Activated CD8-positive, alpha-beta memory T cell treated with anti-CD3 and anti-CD28 coated beads for 48 hours (primary cell): ENCODE measurements at places on chromosomes 1 and 21.

- no peak for DNase-seq
Observed at GRCh38 chr21:15795533-15795932, 65.8 kb downstream of the USP25 start.

DNA sequence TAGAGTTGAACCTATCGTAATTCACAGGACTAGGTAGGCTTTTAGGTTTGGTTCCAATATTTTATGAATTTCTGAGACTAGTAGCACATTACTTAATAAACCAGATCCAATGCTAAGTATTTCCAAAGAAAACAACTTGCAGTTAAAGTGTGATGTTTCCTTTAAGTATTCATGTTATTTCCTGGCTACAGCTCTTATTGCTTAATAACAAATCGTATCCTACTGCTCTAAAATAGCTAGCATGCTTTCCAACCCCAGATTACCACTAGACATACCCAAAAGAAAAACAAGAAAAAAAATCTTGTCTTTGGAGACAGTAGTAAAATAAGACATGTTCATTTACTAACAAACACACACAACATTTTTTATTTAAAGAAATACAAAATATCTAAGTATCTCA lies 898 bp downstream of the KRTAP27-1 start:
- no peak for DNase-seq

DNA sequence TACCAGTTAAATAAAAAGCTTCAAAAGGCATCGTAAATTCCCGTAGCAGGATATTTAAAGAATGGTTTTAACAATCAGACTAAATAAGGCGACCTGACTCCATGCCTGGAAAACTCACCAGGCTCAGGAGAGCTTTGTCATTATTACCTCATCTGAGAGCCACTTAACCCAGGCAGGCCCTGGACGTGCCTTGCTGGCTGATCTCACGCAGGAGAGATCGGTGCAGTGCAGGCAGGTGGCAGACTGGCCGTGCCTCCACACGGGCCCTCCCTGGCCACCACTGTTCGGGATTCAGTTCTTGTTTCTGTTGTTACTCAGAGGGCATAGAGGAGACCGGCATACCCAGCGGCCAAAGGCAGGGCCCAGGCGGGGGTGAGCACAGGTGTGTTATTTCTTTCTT lies 6.4 kb downstream of the MT1HL1 start:
- DNase-seq = no peak

DNA sequence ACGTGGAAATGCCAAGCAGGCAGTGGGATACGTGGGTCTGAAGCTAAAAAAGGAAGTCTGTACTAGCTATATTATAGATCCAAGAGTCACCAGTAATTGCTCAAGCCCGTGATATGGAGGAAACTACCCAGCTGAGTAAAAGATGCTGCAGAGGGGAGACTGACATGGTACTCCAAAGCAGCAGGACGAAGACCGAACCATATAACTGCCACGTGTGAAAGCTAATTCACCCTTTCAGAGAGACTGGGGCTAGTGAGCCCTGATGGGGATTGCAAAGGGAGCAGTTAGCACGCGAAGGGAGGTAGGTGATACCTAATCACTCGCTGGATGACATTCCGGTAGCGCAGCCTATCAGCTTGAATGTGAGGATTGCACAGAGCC lies 316 bp downstream of the AP4B1 start:
- DNase-seq = no peak
